ENCODE measurements at places on chromosomes 5 and 9. TPM values are rescaled to one million over a fixed set of nuclear protein-coding genes. Genes with fewer than 3 reads are reported as not detected.

ERCC6L2 gene
- total RNA-seq: 20.3 TPM

GRCh38 chr5:74017786-74018211, 391.8 kb downstream of the ARHGEF28 start:
- no peak for DNase-seq

GRCh38 chr9:78234810-78235209, 1.1 kb upstream of the CEP78 start:
- DNase-seq: no peak

- peak; percentile 63 for DNase-seq
Observed at GRCh38 chr5:83553000-83553486, 81.5 kb downstream of the VCAN start.

DNA sequence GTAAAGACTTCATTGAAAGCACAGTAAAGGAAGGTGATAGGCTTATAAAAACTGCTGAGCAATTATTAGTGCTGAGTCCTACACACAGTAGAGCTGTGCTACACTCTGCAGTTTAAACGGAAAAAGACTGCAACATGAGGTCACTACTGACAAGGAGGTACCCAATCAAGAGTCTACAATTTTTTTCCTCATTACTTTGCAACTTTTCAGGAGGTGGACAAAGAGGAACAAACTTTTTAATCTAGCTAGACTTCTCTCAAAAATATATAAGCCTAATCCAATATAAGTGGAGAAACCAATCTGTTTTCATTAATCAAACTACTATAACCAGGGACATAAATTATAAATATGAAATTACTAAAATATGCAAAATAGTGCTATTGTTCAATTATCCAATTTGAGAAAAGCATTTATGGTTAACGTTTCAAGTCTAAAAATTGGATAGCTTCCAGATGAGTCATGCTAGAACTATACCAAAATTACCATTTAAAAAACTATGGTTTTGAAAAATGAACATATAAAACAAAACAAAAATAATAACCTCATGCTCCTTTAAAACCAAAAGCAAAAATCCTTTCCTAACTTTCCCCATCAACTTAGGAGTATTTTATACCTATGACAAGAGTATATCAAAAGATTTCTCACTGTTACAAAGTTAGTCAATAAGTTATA, 37.7 kb downstream of the FAM13B start:
- no peak for DNase-seq

DNA sequence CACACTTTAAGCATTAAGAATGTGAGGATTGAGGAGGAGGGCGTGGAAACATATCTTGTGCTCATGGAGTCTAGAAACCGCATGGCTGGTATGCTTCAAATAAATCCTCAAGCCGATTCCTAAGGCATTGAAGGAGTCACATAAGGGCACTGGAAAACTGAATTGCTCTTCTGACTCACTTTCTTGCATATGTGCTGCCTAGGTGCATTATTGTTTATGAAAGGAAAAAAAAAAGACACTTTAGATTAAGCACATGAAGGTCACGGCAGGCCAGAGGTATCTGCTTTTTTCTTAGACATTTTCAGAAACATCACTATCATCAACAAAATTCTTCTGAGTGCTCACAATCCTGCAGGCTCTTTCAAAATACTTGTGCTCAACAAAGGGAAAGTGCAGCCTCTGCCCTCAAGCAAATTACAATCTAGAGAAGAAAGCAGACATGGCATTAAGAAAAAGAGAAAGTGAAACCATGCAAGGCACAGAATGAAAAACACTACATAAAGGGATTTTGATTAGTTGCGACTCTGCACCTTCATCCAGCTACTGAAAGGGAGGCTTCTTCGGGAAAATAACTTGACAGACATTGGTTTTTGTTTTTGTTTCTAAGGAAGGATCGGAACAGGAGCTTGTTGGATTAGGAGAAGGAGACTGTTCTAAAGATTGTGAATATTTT, 2117.6 kb downstream of the MAT2B start:
- DNase-seq: no peak

- DNase-seq: no peak
Observed at GRCh38 chr5:96220610-96221390, 212.2 kb downstream of the PCSK1 start.
